AG09319 (cell line): ENCODE measurements at places on chromosomes 3 and 15.
A peak's percentile ranks its signal among the peaks of the same experiment; 100 is the strongest.

GRCh38 chr3:141652349-141652748, 85.7 kb upstream of the RNF7 start:
- no peak for DNase-seq

- no peak for DNase-seq
Measured at GRCh38 chr3:103126115-103126514, 691.3 kb downstream of the ZPLD1 start.

GRCh38 chr3:170703121-170703588, 117.3 kb upstream of the SLC7A14 start:
- peak; percentile 60 for DNase-seq

- DNase-seq: no peak
Measured at GRCh38 chr3:102258666-102259227, 176.1 kb upstream of the ZPLD1 start.

DNA sequence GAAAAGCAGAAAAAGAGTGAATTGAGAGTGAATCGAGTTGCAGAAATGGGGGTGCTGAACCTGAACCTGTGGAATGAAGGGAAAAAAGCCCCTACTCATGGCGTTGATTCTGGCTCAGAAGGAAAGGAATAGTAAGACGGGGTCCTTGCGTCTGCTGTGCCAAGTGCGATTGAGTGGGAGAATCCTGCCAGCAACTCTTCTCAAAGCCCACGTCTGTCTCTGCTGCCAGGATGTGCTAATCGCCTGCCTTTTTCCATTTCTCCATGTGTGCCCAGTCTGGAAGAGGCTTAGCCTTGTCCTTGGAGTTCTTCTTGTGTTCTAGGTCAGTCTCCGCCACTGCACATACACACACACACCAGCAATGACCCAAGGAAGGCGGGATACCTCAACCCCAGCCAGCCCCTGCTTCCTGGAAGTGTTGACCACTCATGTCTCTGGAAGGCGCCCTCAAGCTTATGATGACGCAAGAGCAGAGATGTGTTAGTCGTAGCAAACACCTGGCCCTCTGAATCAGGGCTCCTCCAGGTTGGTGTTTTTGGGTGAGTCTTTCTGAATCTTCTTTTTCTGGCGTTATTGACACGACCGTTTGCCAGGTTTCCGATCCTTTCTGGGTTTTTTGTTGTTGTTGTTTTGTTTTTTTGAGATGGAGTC, 262.4 kb upstream of the PROK2 start:
- no peak for DNase-seq

DNA sequence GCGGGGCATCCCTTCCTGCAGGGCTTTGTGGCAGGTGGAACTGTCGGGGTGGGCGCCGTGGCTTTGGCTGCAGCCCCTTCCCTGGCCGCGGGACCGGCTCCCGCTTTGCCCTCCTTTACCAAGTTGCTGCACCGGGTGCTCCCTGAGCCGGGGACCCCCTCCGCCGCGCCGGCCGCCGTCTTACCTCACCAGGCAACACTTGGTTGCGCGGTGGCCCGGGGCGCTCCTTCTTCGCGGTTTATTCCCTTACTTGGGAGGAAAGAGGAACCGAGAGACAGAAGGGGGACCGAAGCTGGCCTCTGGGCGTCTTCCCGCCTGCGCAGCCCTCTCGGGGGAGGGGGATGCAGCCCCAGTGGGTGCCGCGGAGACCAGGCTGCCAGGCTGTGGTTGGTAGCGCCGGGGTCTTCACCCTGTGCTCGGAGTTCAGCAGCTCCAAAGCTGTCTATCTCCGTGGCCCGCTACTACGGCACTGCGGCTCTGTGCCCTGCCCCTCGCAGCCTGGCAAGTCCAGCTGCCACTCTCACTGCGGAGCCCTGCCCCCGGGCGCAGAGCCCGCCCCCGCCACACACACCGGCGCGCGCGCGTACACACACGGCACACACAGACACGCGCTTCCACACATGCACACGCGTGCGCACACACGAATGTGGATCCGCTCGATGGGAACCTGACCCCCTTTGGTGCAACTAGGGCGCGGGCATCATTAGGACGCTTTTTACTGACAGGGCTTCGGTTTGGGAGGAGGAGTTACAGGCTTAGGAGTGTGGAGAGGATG, at the start of gene DGKG:
Gene DGKG (minus strand): TSS at position 473 of the 775 bp plus-strand sequence. CDS start 41,775 bp downstream, outside the sequence.
- DNase-seq: no peak
